ENCODE measurements at places on chromosomes 4 and X.

GRCh38 chr4:8719421-8719820 lies 126.9 kb downstream of the CPZ start:
- no peak for DNase-seq

GRCh38 chr4:100962698-100963097 lies 384.6 kb downstream of the PPP3CA start:
- DNase-seq = no peak

DNA sequence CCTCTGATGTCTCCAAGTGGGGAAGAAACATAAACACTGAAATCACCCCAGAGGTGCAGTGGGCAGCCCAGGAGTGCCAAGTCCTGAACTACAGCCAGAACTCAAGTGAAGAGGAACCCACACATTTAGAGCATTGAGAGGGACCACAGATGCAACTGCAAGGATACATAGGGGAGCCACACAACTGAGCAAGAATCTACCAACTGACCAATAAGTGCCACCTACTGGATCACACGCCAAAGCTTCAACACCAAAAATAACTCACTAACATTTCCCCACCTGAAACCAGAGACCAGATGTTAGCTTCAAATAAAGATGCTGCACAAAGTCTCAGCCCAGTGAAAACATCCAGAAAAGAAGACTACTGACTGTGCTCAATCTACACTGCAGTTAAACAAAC lies 276.7 kb upstream of the GRIA3 start:
- no peak for DNase-seq

DNA sequence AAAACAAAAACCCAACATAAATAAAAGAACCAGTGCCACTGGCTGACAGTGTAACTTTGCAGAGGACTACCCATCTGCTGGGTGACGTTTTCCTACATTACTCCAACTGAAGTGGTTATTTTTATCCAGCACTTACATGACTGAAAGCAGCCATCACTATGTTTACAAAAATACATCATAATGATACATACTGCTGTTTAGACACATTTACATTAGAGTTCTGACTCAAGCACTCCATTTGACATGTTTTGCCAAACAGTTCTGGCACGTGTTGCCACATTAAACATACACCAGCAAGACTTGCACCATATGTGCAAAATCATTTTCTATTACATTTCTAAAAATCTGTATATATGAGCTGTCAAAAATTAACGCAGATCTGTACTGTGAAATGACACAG lies 39.6 kb downstream of the BEND4 start:
- no peak for DNase-seq

DNA sequence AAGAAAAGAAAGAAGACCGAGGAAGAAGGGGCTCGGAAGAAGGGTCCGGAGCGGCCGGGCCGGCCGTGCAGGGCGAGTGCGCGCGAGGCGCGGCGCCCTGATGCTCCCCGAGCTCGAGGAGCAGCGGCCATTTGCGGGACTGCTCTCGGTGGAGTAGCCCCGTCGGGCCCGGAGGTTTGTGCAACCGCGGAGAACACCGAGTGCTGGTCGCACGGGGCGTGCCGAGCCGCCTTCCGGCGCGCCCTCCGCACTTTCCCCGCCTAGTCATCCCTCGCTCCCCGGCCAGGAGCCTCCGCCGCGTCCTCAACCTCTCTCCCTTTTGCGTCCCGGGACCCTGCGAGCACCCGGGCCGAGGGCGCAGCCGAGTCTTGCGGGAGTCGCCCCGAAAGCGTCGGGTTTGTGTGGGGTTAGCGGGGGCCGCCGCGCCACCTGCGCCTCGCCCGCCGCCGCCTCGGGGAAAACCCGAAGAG lies 127.4 kb downstream of the LAS1L start:
- DNase-seq = peak; percentile 14

DNA sequence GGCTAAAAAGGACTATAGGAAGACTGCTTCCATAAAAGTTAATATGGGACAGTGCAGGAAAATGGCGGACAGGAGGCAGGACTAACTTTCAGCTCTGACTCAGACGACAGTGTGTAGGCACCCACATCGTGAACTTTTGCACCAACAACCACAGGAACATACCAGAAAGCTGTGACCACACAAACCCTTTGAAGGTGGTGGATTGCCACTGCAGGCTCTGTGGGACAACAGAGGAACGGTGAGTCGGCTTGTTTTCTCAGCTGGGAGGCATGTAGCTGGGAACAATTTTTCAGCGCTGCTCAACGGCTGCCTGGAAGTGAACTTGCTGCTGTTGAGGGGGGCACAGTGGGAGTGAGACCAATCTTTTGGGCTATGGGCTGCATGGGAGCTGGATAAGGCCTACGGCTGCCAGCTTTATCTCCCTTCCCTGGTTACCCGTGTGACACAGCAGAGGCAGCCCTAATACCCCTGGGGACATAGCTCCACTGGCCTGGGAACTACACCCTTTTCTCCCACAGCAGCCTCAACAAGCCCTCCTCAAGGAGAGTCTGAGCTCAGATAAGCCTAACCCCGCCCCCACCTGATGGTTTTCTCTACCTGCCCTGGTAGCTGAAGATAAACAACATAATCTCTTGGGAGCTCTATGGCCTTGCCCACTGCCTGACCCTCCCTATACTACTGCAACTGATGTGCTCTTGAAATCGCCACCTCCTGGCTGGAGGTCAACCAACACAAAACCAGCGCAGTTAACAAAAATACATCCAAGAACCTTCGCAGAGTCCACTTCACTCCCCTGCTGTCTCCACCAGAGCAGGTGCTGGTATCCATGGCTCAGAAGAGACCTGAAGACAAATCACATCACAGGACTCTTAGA lies 1537.0 kb downstream of the C4orf33 start:
- DNase-seq = no peak

DNA sequence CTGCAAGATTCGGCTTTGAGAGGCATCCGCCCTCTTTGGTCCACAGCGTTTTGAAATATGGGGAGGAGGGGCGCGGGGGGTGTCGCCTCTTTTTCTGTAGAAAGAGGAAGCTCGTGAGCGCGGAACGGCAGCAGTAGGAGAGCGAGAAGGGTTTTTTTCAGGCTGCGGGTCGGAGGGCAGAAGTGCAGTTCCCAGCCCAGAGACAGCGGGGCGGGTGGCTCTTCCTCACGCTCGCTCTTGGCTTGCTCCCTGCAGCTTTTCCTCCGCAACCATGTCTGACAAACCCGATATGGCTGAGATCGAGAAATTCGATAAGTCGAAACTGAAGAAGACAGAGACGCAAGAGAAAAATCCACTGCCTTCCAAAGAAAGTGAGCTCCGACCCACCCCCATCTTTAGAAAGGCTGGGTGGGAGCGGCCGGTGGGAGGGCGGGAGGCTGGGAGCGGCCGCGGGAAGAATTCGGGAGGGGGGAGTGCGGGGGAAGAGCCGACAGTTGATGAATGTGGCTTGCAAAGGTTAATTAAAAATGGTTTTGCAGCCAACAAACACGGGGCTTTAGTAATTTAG lies 1.2 kb downstream of the TMSB4X start:
- DNase-seq = peak; percentile 68

DNA sequence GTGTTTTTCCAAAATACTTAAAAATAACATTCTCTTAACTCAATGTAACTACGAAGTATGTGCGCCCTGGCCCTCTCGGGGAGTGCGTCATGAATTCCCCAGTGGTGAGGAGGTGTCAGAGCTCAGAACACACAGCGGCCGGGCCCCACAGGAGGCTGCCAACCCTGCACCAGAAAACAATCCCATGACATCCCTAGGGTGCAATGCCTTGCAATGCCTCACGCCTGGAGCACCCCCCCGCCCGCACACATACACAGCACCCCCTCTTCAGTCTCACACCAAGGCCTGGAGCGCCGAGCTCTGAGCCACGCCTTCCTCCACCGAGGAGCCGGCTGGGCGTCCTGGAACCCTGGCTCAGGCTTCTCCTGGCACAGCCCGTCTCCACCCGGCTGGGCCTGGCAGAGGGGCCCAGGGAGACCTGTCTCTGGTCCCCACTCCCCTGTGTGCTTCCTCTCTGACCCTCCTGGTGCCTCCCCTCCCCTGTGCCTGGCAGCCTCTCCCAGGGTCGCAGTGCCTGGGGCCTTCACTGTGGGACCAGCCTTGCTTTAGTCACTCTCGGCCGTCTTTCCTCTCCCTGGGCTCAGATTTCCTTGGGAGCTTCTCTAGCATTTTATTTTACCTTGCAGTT lies 108.2 kb upstream of the ADRA2C start:
- no peak for DNase-seq

DNA sequence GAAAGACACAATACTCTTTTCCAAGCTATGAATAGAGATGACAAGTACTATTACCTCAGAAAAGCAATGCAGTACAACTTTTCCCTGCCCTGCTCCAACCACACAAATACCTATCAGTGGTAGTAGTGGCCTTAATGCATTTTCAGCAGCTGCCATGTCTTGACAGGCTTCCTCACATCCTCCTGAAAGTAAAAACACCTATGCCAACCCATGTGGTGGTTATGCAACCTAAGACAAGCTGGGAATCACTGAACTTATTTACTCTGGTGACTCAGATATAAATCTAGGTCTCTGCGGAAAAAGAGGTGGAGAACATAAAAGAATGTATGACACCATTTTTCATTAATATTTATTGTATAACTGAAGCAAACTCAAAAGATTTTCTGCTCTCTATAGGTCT lies 14.5 kb downstream of the WDFY3 start:
- DNase-seq = no peak

DNA sequence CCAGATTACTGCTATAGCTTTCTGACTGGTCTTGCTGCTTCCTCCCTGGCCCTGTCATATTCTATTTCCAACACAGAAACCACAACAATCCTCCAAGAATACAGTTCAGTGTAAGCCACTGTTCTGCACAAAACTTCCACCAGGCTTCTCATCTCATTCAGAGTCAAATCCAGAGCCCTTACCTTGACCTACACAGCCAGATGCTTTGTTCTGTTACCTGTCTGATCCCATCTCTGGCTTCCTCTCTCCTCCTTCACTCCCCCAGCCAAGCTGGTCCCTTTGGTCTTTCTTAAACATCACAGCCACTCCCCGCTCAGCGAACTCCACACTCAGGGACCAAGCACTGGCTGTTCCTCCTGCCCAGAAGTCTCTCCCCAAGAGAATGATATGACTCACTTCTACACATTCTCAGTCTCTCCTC lies 84.8 kb upstream of the BMP2K start:
- no peak for DNase-seq

DNA sequence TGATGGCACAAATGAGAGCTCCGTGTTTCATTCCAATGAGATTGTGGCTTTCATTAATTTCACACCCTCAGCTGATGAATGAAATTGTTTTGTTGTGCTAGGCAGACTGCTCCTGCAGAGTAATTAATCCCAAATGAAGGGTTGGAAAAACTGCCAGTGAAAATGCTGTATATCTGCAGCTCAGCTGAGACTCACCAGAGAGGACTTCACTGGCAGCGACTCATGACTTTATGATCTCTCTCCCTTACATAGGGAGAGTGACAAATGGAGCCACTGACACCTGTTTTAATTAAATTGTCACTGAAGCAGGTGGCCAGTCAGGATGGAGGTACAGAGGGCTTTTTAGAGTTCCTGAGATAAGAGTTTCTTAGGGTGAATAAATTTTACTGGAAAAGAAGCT lies 24.8 kb downstream of the GRXCR1 start:
- DNase-seq = no peak

DNA sequence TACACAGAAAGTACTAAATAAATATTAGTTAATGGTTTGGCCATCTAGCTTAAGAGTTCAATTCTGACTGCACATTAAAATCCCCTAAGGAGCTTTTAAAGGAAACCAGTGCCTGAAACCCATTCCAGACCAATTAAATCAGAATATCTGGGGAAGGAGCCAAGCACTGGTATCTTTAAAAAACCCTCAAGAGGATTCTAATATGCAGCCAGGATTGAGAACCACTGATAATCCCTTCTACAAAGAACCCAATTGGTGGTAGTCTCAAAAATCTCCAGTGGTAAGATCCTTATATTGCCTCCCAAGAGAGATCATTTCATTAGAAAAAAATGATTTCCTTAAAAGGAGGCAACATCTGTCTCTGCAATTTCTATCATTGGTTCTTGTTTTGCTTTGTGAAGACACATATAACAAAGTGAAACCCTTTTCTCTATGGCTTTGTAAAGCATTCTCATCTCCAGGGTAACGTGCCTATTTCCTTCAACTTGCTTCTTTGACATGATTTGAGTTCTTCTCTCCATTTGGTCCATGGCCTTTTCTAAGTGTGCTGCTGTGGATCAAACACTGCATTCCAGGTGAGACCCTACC lies 3.5 kb downstream of the GPR34 start:
- DNase-seq = no peak

DNA sequence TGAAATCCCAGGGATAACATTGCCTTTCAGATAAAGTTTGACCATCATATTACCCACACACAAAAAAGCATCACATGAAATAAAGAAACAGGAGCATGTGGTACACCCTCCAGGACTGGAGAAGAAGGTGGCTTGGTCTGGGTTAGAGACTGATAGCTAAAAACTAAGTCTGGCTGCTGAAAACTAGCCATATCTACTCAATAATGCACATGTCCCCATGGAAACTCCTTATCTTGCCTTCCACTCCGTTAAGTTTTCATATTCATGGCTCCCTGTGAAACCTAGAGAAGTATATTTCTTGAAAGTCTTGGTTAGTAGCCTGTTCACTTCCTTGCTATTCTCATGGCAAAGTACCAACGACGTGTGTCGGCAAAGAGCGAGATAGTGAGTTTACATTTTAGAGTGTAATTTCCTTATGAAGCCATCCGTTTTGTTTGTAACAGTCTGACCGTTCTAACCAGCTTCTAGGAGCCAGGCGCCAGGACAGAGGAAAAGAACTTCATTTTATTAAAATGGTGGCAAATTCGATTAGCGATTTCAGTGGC lies 6.7 kb upstream of the DCTD start:
- no peak for DNase-seq

DNA sequence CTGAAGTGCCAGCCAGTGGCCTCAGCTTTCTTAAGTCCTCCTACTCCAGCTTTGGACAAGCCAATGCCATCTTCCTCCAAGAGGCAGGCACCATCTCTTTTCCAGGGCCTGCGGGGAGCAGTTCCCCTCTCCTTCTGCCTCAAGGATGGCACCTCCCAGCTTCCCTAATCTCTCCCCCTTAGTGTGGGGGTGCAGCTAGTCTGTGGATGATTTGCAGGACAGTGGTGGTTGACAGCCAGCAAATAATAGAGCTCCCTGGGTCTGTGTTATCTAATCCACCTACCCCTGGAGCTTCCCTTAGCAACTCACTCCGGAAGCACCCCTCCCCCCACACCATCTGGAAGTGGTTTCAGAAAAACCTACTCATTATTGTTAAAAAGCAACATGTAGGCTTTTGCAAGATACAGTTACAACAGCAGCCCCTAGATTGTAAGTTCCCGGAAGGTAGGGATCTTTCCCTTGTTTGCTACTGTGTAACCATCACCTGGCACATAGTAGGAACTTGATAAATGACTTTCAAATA lies 247.1 kb downstream of the BCOR start:
- DNase-seq = no peak

GRCh38 chr4:5812506-5813229 lies 80.2 kb downstream of the CRMP1 start:
- peak; percentile 13 for DNase-seq

- peak; percentile 6 for DNase-seq
Observed at GRCh38 chr4:169566021-169566818, 46.2 kb downstream of the NEK1 start.
